HS-5 (cell line): ENCODE measurements at places on chromosomes 2 and 18.

GRCh38 chr2:150586858-150587257, 99.4 kb upstream of the RND3 start:
- DNase-seq, result peak; percentile 90

DNA sequence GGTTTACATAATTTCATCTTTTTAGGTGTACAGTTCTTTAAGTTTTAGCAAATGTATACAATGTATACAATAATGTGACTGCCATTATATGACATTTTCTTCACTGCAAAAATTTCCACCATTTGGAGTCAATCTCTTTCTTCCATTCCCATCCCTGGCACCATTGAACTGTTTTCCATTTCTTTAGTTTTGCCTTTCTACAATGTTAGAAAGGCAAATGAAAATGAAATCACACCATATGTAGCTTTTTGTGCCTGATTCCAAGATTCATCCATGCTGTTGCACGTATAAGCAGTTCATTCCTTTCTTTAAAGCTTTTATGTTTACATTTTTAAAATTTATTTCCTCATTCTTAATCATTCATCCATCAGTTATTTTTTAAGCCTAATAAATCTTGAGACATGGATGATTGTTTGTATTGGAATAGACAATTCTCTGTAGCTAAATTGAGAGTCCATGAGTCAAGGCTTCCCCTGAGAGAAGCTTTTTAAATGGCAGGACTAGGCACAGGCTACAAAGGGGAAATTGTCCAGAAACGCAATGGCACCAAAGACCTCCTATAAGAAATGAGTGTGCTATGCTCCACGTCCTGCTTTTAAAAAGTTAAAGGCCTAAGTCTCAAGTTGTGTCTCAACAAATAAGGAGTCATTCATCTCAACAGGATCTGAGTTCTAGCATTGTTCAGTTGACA, 8.7 kb upstream of the COL5A2 start:
- DNase-seq, result no peak

DNA sequence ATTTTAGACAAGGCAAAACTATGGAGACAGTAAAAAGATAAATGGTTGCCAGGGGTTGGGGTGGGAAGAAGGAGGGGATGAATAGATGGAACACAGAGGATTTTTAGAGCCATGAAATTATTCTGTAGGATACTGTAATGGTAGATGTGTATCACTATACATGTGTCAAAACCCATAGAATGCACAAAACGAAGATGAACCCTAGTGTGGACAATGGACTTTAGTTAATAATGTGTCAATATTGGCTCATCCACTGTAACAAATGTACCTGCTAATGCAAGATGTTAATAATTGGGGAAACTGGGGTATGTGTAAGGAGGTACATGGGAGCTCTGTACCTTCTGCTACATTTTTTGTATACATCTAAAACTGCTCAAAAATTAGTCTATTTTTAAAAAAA, 1.8 kb upstream of the CD302 start:
- DNase-seq, result no peak

DNA sequence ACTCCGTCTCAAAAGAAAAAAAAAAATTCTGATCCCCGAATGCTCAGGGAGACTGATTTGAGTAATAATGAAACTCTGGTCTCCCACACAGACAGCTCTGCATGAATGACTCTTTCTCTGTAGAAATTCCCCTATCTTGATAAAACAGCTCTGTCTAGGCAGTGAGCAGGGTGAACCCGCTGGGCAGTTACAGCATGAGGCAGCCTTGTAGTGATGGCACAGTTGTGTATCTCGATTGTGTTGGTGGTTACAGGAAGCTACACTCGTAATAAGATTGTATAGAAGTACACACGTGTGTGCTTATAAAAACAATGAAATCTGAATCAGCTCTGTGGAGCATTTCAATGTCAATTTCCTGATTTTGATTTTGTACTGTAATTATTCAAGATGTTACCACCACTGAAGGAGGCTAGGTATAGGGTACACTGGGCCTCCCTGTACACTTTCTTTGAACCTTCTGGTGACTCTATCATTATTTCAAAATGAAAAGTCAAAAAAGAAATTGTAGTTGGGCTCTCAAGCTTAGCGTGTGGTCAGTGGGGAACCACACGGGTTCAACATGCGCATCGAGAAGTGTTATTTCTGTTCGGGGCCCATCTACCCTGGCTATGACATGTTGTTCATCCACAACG, 34.9 kb upstream of the ATP8B1 start:
- no peak for DNase-seq

DNA sequence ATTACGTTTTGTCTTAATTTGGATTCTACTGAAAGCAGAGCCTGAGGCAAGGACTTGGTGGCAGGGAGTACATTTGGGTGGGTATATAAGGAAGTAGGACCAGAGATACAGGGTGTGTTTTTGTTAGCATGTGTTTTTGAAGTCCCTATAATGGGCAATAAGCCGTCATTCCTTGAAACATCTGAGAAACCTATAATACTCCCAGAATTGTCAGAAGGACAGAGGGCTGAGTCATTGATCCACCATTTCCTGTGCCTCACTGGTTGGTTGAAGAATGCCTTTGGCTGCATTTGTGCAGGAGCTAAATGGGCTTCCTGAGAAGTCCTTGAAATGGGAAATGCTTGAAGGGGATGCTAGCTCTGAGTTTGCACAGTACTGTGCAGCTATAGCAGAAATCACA, 281.8 kb upstream of the ZEB2 start:
- DNase-seq, result peak; percentile 65

DNA sequence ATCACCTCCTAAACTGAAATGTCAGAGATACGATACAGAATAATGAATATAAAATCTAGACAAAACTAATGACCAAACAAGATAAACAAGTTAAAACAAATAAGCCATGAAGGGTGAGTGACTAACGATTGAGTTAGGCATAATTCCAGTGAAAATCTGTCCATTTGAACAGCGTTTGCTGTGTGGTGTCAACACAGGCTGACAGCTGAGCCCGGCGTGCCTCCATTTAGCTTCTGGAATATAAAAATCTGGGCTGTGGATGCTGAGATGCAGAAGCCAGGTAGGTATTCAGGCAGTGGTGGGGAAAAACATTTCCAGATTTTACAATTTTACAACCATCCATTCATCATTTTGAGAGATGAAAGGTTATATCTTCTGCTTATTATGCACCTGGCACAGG, 2041.4 kb upstream of the CELF4 start:
- DNase-seq, result no peak

GRCh38 chr2:179983250-179983932, 23.7 kb downstream of the CWC22 start:
- no peak for DNase-seq

- DNase-seq, result no peak
Observed at GRCh38 chr2:33064349-33064801, 117.6 kb downstream of the LTBP1 start.

- DNase-seq, result no peak
Observed at GRCh38 chr18:63002803-63003445, 287.6 kb downstream of the PHLPP1 start.

- peak; percentile 40 for DNase-seq
Observed at GRCh38 chr2:102487761-102488462, 14.9 kb downstream of the SLC9A4 start.
